AG09309 (cell line): ENCODE measurements at places on chromosomes 4 and X.
A peak's percentile ranks its signal among the peaks of the same experiment; 100 is the strongest.

DNA sequence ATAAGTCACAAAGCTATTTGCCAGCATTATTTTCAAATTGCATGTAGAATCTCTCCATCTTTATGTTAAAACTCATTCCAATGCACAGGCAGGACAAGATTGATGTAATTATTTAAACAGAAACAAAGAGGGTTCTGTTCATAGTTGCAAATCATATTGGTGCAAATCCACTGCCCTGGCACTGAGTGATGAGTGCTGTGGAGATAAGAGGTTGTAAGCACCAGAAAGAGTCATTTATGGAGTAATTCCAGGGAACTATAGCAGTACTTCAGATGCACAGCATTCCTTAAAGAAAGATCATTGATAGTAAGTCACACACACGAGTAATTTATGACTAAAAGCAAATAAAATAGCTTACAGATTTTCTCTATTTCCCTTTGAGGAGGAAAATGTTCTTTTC lies 337.7 kb upstream of the CTSO start:
- peak; percentile 24 for DNase-seq

GRCh38 chrX:24245202-24245601 lies 68.7 kb downstream of the SUPT20HL2 start:
- DNase-seq: peak; percentile 57

GRCh38 chr4:67879486-67879885 lies 4.3 kb downstream of the TMPRSS11D start:
- DNase-seq: peak; percentile 17

DNA sequence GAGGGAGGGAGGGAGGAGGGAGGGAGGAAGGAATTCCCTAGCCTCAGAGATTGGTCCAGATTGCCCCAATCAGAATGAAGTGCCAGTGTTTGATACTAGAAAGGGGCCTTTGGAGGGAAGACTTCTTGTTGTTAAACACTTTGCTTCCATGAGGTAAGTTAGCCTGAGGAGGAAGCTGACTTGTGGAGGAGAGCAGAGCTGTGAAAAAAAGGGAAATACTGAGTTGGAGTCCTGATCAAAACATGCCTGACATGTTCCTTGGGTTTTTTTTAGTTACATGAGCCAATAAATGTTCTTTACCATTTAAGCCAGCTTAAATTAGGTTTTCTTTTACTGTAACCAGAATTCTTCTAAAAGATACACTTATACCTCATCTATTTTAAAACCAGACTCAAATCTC lies 57.6 kb downstream of the GSX2 start:
- no peak for DNase-seq

- DNase-seq: no peak
These were observed 1.5 kb downstream of the CCNG2 start for GRCh38 chr4:77158487-77158861.

- no peak for DNase-seq
These were observed 120.9 kb downstream of the BEND2 start for GRCh38 chrX:18099745-18100144.

DNA sequence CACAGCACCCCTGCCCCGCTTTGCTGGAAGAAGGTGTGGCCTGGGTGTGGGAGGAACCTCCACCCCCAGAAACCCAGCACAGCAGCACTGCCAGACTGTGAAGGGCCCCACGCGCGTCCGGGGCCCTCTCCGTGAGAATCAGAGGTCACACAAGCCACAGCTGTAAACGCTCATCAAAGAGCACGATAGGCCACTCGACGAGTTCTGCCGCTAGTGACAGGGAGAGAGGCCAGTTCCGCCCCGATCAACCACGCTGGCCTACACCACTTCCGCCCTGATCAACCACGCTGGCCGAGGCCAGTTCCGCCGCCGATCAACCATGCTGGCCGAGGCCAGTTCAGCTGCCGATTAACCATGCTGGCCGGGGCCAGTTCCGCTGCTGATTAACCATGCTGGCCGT lies 25.9 kb upstream of the ADRA2C start:
- no peak for DNase-seq

- DNase-seq: no peak
These were observed 295.8 kb downstream of the MAGEB5 start for GRCh38 chrX:26511589-26512363.

GRCh38 chr4:152536545-152537182 lies 772 bp upstream of the FBXW7 start:
- peak; percentile 4 for DNase-seq

DNA sequence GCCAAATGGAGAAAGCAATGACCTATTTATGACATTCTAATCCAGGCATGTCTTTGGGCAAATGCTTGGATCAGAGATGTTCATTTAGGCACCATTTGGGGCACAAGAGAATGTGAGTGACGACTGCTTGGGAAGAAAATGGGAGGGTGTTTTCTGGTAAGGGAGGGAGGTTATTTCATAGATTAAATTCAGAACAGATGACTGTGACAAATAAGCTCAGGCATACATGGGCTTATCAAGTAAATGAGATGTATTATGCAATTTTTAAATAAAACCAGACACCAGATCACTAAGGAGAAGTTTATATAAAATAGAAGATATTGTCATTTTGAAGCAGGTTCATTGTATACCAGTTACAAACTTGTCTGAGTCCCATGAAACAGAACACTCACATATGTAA lies 71.4 kb upstream of the UGT8 start:
- DNase-seq: no peak

GRCh38 chr4:1451106-1451751 lies 45.0 kb upstream of the NKX1-1 start:
- no peak for DNase-seq

GRCh38 chr4:55851885-55852284 lies 1.6 kb upstream of the EXOC1 start:
- DNase-seq: no peak

GRCh38 chr4:88341227-88342192 lies 37.1 kb upstream of the HERC6 start:
- peak; percentile 81 for DNase-seq

DNA sequence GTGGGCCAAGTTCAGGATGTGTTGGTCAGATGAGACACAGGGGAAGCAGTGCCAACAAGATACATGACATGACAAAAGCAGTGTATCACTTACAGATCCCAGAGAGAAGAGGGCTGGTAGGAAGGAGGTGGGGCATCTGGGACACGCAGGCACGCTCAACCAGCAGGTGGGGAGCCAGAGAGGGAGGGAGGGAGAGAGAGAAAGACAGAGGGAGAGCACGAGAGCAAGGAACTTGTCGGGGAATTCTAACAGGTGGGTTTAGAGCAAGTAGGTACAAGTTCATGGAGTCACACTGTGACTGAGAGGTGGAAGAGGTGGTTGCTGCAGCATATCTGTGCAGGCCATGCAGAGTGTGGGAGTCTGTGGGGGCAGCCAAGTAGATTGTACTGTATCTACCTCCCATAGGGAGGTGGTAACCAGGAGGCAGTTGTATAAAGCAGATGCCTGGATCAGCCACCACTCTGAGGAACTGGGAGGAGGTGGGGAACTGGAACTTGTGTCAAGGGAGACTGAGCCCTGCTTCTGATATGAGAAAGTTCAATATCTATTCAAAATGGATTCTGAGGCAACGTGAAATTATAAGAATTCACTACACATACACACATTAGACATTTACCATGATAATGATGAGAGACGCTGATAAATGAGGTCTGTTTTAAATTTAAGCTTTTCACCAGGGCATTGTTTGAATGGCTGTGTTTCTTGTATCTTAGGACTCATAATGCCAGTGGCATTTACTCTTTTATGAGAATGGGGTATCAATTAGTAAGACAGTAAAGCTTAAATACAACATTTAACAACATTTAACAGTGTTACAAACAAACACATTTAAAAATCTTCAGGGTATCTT lies 43.7 kb downstream of the BBS12 start:
- DNase-seq: no peak

GRCh38 chr4:81883530-81884450 lies 412.1 kb upstream of the RASGEF1B start:
- no peak for DNase-seq

GRCh38 chr4:64495946-64496345 lies 86.7 kb upstream of the TECRL start:
- no peak for DNase-seq

GRCh38 chrX:9867226-9867625 lies 81.0 kb downstream of the SHROOM2 start:
- DNase-seq: no peak

DNA sequence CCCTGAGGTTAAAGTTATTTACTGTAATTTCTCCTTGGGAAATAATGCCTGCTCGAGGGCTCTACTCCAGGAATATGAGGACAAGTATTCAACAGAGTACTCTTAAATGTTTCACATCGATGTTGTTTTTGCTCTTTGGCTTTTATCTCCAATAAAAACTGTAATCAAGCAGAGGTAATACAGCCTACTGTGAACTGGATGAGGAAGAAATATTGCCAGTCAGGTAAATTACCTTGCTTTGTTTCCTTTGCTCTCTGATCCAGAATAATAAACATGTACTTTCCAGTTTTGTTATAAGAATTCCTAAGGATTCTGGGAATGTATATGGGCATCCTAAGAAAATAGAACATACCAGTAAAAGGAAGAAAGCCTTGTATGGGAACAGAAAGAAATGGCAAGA lies 60.4 kb downstream of the FNIP2 start:
- DNase-seq: no peak

DNA sequence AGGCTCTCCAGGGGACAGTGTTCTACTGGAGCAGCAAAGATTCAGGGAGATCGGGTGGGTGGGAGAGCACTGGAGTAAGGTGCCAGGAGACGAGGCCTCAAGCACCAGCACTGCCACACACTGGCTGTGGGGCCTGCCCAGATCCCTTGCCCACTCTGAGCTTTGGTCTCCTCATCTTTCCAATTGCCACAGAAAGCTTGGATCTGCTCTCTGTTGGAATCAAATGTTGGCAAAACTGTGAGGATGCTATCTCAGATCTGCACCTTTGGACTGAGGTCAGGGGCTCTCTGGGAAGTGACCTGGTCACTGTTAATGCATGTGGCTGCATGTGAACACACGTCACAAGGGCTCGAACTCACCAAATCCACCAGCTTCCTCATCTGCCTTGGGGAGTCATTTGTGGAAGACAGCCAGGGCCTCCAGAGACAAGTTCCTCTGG lies 1.3 kb downstream of the RIPPLY1 start:
- no peak for DNase-seq

DNA sequence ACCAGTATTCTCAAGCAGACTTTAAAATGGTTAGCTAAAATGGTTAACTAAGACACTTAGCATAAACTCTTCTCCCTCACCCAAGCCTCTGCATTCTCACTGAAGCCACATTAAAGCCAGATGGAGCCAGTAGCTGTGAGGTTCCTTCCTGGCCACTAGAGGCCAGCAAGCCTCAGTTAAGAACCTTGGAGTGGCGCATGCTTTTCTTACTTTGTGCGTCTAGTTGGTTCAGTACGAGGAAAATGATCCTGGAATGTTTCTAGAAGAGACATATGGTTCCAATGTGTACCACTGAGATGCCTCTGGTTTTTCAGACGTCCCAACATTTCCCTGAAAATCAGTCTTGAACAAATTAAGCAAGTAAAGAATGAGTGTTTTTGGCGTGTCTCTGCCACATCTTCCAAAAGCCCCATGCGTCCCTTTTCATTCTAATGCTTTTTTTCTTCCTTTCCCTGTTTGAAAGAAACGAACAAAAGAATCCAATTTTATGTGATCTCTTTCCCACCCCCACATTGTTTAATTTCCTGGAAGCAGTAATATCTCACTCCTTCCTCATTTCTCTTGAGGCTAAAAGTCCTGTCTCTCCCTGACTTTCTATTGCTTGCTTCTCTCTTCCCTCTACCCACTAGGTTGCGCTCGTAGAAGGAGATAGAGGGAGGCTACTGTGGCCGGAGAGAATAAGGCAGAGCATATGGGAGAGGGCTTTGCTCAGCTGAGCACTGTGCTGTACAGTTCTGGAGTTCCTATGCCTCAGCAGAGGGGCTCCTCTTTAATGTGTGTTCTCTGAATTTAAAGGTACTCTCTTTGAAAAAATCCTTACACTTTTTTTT lies 82.9 kb upstream of the TAB3 start:
- DNase-seq: peak; percentile 11

GRCh38 chr4:137283737-137284136 lies 248.6 kb downstream of the PCDH18 start:
- no peak for DNase-seq

DNA sequence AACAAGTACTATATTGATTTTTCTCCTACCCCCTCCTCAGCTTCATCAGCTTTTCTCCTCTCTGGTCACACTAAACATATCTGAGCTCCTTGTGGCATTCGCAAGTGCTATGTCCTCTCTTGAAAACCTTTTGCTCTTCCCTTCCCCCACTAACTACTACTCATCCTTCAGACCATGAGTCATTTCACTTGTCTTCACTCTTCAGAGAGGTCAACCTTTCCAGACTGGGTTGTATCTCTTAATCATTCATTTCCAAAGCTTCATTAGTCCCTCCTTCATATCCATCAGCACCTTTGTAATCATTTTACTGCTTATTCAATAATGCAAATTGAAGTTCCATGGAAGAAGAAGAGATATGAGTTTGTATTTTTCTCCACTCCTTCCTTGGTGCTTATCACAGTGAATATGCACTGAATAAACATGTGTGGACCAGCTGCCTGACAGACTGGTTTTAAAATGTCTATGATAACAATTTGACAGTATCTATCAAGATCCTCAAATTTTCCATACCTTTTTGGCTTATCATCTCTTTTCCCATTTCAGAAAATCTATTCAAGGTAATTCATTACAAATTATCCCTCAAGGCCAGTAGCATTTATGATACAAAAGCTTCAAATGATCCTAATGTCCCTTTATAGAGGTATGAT lies 28.4 kb downstream of the DDX60L start:
- no peak for DNase-seq

DNA sequence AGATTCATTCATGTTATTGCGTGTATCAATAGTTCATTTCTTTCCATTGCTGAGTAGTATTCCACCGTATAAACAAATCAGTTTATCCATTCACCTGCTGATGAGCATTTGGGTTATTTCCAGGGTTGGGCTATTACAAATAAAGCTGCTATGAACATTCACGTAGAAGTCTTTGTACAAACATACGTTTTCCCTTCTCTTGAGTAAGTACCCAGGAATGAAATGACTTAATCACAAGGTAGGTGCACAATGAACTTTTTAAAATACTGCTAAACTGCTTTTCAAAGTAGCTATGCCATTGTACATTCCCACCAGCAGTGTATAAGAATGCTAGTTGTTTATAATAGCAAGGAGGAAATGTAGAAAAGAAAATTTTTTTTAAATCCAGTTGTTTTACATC lies 35.9 kb downstream of the SYTL4 start:
- DNase-seq: no peak

GRCh38 chrX:154097003-154097588 lies 421 bp downstream of the MECP2 start:
- no peak for DNase-seq

DNA sequence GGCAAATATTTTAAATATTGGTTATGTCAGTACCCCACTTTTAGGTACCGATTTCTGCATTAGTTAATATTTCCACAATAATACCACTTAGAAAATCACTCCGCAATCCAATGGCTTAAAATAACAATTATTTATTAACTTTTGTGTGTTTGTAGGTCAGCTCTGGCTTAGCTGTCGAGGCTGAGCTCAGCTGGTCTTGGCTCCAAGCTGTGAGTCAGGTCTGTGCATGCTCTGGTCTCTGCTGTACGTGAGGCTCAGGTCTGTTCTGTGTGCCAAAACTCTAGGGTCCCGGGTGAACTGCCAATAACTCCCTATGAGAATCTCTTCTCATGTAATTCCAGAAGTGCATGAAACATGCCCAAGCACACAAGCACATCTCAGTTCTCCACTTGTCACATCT lies 245.8 kb upstream of the GK2 start:
- DNase-seq: no peak
